ENCODE measurements at places on chromosomes 6 and 20.

DNA sequence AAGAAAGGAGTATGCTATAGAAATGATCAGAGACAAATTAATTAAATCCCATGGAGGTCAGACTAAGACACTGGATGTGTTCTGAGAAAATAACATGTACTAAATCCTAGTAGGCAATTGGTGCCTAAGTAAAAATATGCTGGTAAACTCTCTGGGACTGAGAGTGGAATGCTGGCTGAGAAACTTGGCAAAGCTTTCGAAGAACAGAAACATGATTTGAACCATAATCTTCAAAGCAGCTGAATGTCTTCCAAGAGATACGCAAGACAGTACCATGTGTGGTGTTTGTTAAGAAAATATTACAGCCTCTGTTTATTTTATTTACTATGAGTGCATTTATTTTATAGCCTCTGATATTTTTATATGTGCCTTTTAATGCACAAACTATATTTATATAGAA is 55.2 kb downstream of the EFHC1 start:
- no peak for DNase-seq

GRCh38 chr20:50585678-50586077 is 75.5 kb downstream of the PTPN1 start:
- no peak for DNase-seq

GRCh38 chr6:30121446-30122366 is 8.8 kb upstream of the TRIM31 start:
- no peak for DNase-seq

GRCh38 chr6:4606016-4606415 is 170.2 kb upstream of the CDYL start:
- no peak for DNase-seq

Measured in activated CD4-positive, alpha-beta T cell treated with anti-CD3 and anti-CD28 coated beads, Interleukin-2, Interleukin-6, amounts not matched to agents 100 ng/mL and 50 ng/mL, durations not matched to agents 16 hours and 8 hours (primary cell).